ENCODE measurements at places on chromosomes 4 and X.

DNA sequence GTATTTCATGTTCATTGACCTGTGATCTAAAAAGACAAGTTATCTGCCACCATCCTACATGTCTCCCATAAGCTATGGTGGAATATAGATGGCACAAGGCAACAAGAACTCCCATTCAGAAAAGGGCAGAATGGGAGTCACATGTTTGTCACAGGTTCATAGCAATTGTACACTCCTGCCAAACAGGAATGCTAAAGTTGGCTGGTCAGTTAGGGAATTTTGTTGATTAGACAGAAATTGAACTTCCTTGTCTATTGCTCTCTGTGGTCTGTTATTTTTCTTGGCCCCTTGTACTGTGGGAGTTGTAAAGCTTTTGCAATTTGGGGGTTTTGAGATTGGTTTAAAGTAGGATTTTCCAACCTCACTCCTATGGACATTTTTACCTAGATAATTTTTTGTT, 101.7 kb upstream of the SOD3 start:
- no peak for DNase-seq

- no peak for DNase-seq
Measured at GRCh38 chrX:72348247-72348979, 42.7 kb upstream of the CITED1 start.

DNA sequence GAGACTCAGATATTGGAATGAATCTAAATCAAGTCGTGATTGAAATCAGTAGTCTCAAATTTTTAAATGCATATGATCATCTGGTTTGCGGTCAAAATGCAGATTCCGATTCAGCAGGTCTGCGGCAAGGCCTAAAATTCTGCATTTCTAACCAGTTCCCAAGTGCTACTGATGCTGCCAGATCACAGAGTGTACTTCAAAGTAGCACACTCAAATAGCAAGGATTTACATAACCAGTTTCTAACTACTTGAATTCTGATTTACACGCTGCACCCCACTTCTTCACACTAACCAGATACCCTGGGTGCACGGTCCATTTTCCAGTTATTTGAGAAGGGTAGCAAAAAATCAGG, 752 bp downstream of the MBTPS2 start:
- no peak for DNase-seq

DNA sequence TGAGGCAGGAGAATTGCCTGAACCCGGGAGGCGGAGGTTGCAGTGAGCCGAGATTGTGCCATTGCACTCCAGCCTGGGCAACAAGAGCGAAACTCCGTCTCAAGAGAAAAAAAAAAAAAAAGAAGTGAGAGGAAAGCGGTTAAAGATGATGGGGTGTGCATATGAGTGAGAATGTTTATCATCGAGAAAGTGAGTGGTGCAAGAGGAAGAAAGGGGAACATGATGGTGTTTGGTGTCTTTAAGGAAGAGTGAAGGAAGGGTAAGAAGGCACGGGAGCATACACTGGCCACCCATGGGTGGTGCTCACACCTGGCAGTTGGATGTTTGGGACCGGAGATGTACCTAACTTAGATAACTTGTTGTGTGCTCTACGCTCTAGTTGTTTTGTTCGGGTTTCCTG, 62.2 kb downstream of the STOX2 start:
- no peak for DNase-seq

DNA sequence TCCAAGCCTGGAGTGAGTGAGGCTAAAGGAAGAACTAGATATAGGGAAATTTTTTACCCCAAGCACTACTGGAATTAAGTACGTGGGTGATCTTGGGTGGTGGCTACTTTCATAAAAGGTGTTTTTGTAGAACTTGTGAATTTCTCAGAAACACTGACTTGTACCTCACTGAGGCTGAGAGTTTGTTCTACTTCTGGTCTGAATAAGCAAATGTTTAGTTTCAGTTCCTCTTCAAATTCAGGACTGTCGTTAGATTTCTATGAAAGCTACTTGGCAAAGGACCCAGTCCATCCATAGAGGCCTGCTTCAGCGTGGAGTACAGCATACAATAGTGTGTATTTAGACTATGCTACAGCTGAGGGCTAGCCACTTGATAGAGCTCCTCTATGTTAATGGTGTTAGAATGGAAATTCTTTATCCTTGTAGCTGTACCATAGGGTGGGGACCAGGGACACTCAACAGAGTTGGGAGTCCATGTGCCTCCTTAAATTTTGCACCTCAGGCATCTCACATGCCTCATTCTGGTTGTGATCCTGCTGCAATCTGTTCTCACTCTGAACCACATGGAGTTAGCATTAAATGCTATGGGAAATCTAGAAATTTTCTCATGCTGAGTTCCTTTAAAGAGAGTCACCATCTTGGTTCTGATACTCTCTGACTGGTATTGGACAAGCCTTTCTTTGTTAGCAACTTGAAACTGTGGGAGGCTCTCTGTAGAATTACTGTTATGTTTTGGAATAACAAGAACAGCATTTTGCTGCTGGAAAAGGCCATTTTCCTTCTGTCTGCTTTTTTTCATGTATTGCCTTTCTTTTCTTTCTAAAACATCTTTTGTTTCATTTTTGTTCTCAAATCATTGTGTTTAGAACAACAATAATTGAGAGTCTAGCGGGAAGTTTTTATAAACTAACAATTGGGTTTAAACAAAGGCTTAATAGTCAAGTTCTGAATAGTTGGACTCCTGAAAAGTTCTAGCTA, 86.8 kb downstream of the PDGFRA start:
- no peak for DNase-seq

GRCh38 chr4:141605425-141605856, 30.9 kb upstream of the IL15 start:
- no peak for DNase-seq

- no peak for DNase-seq
Measured at GRCh38 chr4:145524552-145524951, 42.9 kb downstream of the SMAD1 start.

DNA sequence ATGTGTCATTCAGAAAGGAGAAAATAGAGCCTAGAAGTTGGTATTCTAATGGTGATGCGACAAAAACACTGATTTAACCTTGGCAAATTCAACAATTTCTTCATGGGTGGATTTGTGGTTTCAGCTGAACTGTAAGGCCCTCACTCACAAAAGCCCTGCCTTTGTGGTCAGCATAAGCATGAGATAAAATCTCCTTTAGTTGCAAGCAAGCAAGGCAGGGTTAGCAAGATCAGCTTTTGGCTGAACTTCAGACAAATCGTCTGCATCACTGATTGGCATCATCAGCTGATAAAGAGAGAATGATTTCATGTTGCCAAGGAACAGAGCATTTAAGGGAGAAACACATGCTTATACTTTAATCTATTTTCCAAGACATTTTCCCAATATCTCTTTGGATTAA, 2582.2 kb downstream of the PCDH7 start:
- DNase-seq: no peak

- no peak for DNase-seq
Measured at GRCh38 chr4:75412746-75413145, 101.5 kb downstream of the RCHY1 start.

DNA sequence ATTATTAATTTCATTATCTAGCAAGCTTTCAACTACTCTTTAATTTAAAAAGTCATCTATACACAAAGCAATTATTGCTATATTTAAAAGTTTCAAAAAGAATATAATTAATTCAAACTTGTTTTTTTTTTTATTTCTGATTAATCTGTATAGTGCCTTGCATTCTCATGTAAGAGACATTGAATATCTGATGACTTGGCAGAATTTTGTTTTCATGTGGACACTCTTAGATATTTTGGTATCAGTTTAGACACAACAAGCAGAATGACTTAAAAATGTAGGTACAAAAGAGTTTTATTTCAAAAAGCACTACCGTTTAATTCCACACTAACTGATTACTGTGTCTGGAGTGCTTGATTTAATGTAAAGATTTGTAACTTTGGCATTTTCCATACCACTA, 1129.6 kb downstream of the PDHA2 start:
- no peak for DNase-seq

DNA sequence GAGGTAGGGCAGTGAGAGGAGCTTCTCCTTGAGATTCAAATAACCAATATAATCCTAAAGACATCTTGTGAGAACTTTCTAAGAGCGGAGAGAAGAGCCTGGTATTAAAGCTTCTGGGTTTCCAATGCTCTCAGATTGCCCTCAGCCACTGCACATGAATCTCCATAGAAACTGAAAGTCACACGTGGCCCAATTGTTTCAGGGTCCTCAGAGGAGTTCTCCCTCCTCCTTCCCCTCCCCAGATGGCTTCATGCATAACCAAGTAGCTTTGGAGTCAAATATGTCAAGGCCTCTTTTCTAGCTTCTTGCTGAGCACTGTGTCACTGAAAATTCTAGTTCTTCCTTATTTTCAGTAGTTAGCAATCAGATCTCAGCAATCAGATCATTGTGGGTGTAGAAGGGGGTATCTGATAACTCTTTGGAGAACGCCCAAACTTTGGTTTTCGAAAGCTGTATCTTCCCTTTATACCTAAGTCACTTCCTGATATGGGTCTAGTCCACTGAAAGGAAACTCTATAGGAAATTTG, 2.2 kb downstream of the BTK start:
- no peak for DNase-seq

- DNase-seq: no peak
Measured at GRCh38 chr4:10172278-10172921, 55.8 kb upstream of the WDR1 start.

DNA sequence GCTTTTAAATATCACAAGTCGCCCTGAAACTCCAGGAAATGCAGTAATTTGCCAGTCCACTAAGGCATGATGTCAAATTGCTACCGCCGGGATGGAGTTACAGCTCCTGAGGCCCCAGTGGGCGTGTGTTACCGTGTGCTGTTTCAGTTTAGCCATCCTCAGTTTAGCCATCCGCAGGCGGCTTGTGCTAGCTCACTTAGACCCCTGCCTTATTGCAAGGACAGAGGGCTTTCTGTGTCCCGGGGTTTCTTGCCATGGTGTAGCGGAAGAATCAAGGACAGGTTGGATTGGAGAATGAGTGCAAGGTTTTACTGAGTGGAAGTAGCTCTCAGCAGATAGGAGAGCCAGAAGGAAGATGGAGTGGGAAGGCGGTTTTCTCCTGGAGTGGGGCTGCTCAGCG, 33.8 kb upstream of the LRBA start:
- DNase-seq: no peak

DNA sequence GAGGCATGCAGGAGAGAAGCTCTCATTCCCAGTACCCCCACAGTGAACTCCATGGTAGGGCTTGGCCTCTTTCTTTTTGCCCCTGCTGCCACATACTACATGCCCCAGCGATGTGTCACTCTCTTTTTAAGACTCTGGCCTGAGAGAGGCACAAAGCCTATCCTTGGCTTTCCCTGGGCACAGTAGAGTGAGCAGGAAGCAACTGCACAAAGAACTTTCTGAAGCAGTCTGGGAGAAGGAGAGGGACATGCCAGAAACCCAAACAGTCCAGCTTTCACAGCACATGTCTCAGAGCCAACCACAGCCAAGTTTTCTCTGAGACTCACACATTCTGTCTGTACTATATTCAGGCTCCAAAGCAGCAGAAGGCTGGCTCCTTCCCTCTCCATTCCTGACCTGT, 7.9 kb upstream of the NALF2 start:
- DNase-seq: no peak

DNA sequence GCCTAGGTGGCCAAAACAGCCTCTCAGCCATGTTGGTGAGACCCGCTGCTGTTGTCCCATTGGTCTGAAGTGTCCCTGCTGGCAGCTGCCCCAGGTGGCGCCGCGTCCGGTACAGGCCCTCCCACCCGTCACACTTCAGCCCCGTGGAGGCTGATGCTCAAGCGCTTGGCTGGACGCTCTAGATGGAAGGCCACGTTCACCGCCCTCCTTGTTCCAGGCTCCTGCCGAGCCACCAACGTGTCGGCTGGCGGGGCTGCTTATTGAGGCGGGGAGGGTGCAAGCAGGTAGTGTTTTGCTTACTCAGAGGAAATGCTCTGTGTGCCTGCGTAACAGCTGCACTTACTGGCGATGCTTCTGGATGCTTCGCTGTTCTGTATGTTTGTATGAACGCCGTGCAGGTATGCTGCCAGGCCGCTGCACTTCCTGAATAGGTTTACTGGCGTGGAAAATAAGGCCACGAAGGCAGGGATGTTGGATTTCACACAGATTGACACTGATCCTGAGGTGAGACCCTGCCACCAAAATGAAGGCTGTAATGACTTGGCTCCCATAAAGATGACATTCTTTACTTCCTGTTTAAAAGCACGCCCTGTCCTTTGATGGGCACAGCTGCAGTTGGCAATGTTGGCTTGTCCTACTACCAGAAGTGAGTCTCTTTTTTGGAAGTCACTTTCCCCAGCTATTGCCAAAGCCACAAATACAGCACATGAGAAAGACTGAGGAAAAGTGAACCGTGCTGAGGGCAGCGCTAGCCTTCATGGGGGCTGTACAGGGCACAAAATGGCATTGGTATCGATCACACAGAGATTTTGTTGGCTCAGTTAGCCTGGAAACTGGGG, 21.0 kb upstream of the CLCN4 start:
- DNase-seq: no peak

GRCh38 chr4:73864365-73864764, 4.8 kb upstream of the CXCL1 start:
- no peak for DNase-seq

DNA sequence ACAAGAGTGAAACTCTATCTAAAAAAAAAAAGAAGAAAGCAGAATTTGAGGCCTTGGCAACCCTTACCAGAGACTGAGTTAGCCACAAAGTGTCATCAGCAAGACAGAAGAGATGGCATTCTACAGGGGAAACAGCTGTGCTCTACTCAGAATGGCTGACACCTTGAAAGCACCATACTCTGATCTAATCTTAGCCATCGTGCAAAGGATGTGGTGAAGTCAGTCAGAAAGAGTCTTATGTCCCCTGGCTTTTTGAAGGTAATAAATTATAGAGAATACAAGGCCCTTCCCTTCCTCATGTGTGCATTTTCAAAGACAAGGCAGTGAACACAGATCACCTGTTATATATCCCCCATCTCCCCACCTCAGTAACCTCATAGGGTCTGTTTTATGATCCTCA, 13.2 kb downstream of the CLNK start:
- no peak for DNase-seq

GRCh38 chrX:28920153-28920943, 333.1 kb downstream of the IL1RAPL1 start:
- DNase-seq: no peak

DNA sequence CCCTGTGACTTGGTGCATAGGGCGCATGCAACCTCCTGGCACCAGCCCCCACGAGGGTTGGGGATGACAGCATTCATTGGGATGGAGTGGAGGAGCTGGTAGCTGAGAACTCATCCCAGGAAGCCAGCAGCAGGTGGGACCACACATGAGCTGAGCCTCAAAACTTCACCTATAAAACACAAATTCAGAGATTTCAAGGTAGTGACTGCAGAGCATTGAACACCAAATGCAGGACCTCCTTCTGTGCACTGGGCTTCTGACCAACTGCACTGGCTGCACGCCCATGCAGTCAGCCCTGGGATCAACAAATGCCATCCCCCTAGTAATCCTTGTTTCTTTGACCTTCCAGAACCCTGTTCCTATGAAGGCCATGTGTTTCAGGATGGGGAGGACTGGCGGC, 197.8 kb downstream of the FRAS1 start:
- no peak for DNase-seq

GRCh38 chrX:43590150-43590549, 65.9 kb upstream of the MAOA start:
- DNase-seq: no peak

GRCh38 chrX:39157796-39158195, 356.5 kb downstream of the MID1IP1 start:
- no peak for DNase-seq

GRCh38 chr4:85084371-85085094, 118.0 kb upstream of the WDFY3 start:
- DNase-seq: no peak
